ENCODE measurements at places on chromosomes 1 and 21.

DNA sequence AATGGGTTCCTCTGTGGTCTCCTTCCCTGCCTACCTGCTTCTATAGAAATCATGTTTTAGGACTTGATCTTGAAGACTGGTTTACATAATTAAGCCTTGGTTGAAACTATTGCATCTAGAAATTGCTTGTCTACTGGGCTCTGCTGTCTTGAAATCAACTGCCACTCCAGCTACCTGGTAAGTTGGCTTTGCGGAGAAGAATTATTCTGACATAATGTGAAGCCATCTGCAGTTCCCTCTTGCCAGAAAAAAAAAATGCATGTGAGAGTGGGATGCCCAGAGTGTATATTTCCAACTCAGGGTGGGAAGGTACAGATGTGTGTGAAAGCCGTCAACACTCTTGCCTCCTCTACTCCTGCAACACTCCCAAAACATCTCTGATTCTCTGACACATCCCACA is 27.2 kb downstream of the C8B start:
- DNase-seq = no peak

- no peak for DNase-seq
Measured at GRCh38 chr1:1419363-1419812, 1.7 kb downstream of the ANKRD65 start.

DNA sequence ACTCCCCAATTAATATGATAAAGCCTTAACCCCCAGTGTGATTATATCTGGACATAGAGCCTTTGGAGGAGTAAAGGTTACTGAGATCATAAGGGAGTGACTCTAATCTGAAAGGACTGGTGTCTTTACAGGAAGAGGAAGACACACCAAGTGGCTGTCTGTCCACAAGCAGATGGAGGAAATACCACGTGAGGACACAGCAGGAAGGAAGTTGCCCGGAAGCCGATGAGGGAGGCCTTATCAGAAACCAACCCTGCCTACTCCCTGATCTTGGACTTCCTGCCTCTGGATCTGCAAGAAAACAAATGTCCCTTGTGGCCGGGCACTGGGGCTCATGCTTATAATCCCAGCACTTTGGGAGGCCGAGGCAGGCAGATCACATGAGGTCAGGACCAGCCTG is 110.3 kb upstream of the CHRM3 start:
- no peak for DNase-seq

DNA sequence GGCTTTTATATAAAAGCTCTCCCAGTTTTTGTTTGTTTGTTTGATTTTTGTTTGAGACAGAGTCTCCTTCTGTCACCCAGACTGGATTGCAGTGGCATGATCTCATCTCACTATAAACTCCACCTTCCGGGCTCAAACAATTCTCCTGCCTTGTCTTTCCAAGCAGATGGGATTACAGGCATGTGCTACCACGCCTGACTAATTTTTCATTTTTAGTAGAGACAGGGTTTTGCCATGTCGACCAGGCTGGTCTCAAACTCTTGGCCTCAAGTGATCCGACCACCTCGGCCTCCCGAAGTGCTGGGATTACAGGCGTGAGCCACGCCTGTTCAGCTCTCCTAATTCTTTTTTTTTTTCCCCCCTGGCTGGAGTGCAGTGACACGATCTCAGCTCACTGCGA is 4.4 kb downstream of the PCAT6 start:
- peak; percentile 36 for DNase-seq

DNA sequence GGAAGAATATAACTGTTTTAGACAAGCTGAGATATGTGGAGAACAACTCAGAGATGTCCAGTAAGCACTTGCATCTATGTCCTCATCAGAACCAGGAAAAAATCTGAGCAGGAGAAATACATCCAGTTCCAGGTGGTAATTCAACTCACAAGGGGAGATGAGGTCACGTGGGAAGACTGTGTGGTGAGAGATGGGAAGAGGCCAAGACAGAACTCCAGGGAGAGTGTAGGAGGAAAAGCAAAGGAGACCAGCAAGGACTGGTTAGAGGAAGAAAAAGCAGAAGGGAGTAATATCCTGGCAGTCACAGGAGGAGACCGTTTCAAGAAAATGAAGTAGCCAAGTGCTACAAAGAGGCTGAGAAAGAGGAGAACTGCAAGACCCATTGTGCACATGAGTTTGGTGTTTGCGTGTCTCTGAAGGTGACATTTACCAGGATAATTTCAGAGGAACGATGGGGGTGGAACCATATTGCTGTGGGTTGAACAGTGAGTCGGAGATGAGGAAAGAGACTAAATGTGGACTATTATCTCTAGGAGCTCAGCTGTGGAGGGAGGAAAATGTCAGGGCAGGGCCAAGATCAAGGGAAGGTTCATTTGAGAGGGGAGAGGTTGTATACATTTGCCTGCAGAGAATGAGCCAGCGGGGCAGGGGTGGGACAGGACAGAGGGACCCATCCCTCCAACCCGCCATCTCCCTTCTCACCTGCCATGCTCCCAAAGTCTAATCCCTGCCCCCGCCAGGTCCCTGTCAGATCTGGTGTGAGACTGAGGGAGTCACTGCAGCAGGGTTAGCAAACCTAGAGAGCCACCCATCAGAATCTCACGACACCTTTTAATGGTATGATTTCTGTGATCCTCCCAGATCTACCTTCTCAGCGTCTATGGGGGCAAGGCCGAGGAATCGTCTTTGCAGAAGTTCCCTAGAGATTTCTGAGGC is 24.9 kb downstream of the SUSD4 start:
- DNase-seq = peak; percentile 60

- peak; percentile 29 for DNase-seq
Measured at GRCh38 chr1:225835856-225836255, 25.9 kb downstream of the EPHX1 start.

DNA sequence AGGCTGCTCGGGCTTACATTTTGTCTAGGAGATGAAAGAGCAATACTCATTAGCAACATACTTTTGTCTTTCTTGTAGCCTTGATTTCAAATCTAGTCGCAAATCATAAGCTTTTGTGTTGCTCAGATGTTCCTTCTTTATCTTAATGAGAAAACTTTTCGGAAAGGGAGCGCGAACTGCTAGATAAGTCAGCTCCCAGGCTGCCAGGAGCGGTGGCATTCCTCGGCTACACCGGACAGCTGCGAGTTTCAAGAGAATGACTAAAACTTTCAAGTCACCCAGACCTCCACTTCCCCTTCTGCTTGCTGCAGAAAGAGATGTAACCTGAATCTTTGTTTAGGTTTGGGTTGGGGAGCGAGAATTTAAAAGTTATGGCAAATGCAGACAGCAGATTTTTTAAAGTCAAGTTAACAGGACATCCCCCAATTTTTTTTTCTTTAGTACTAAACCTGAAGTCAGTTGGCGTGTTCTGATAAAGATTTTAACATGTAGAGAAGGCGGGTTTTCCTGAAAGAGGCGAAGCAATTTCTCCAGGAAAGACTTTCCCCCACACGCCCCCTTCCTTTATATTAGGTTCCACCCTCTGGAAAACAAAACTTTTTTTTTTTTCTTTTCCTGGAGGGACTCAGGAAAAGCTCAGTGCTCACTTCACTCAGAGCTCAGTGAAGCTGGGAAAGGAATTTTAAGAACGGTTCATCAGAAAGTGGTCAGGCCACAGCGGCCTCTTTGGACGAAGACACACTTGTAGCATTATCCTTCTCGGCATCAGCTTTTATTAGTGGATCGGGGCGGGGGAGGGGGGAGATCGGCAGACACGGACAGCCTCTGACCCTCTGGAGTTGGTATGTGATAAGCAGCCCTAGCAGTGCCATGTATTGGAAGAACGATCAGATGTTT is at the start of gene LHX8:
LHX8 (plus strand) TSS at position 639 of the 897 bp plus-strand sequence. CDS start 2,227 bp downstream, outside the sequence.
- DNase-seq = no peak

DNA sequence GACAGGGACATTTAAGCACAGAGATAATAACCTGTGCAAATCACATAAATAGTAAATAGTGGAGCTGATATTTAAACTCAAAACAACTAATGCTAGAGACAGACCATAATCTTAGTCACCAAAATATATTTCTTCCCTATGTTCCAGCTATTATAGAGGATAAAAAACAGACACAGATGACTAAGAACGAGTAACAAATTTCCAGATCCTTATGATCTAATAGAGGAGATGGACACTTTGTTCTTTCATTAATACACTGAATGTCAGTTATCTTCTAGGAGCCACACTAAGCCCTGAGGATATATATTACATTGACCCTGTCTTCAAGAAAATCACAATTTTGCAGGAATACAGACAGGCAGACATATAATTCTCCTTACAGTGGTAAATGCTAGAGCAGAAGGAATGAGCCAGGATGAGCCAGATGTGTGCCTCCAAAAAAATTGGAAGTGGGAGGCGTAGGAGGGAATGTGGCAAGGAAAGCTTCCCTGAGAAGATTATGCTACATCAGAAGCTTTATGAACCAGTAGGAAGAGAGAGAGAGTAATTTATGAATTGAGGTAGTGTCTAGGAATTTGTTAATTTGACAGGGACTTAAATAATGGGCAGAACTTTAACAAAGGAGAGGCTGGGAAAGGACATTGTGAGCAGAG is 395.4 kb upstream of the BEND5 start:
- no peak for DNase-seq

GRCh38 chr1:103122983-103123720 is 14.8 kb upstream of the COL11A1 start:
- DNase-seq = no peak

- DNase-seq = peak; percentile 84
Measured at GRCh38 chr1:157992031-157992832, 1.2 kb upstream of the KIRREL1 start.

- peak; percentile 77 for DNase-seq
Measured at GRCh38 chr1:196393742-196394141, 214.5 kb downstream of the KCNT2 start.

GRCh38 chr1:164982545-164982944 is 374.0 kb downstream of the LMX1A start:
- no peak for DNase-seq

DNA sequence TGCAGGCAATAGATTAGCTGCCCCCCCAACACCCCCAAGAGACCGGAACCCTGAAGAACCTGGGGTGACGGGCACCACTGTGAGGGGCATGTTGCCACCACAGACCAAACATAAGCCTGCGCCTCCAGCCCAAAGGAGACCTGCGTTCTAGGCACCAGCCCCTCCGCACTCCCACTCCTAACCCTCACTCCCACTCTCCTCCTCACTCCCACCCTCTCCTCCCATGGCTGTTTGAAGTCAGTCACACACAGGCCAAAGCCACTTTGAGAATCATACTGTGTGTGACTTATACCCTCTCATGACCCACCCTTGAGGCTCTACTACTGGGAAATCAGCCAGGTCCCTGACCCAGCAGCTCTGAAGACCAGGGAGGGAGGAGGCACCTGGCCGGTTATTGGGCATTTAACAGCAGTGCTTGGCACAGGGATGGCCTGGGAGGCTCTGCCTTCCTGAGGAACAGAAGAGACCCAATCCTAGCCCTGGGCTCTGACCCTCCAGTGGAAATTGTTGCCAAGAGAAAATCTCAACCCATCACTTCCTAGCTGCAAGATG is 43.5 kb downstream of the FBXO2 start:
- DNase-seq = no peak

DNA sequence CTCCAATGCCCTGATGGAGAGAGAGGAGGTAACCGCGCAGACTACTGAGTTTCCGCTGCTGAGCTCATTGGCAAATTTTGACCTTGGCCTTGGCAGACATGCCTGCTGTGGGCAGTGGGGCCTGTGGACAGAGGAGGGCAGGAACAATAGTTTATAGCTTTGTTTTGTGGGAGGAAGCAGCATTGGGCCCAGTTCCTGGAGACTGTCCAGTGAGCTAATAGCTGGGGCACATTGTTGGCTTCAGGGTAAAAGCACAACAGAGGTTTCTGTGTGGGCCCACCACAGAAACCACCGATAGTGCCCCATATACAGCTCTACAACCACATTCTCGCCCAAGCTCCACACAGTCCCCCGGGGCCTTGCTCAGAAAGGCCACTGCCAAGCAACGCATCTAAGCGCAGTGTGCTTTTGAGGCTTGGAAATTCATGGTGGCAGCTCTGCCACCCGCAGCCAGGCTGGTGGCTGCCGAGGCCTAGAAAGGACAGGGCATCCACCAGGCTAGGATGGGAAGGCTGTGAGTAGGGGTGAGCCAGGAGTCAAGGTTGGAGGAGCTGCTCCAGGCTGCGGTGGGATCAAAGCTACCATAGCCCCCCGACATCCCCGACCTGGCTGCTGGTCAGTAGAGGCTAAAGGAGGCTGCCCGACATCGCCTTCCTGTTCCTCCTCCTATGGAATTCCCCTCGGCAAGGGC is 43.2 kb downstream of the NEK2 start:
- DNase-seq = no peak

- no peak for DNase-seq
Measured at GRCh38 chr21:21309510-21309909, 311.3 kb downstream of the NCAM2 start.

GRCh38 chr1:171841050-171841910 is at the start of gene DNM3:
TSS of gene DNM3 (plus strand) at chr1:171841498. CDS start at chr1:171841657, 159 bp downstream.
- DNase-seq = peak; percentile 90

GRCh38 chr1:167775178-167775577 is 53.4 kb downstream of the MPZL1 start:
- peak; percentile 56 for DNase-seq

DNA sequence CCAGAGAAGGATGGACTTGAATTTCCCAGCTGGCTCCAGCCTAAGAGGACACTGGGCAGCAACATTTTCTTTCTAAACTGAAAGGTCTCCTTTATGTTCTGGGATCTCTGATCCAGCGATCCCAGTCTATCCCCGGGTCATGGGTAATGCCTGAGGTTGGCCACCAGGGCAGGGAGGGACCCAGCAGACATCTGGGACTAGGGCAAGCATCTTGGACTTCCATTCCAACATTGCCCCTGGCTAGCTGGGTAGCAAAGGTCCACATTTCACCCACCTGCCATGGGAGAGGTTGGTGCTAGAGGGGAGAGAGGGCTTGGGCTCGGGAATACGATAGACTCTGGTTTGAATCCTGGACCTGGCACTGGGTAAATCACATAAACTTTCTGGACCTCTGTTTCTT is 84.6 kb downstream of the LRRN2 start:
- no peak for DNase-seq
